Activated naive CD4-positive, alpha-beta T cell treated with anti-CD3 and anti-CD28 coated beads, Interleukin-2, amount 10 ng/mL, durations not matched to agents 5 hours and 36 hours (primary cell): ENCODE measurements at places on chromosomes 5 and 9. TPM values are rescaled to one million over a fixed set of nuclear protein-coding genes. Genes with fewer than 3 reads are reported as not detected.

The GTF3C5 gene
- 66.6 TPM for total RNA-seq

The GDNF gene
- not detected for total RNA-seq

The PAEP gene
- not detected for total RNA-seq

The PTGDS gene
- total RNA-seq, result 13.2 TPM

The GZMA gene
- total RNA-seq, result 170 TPM

The IFNA16 gene
- total RNA-seq, result not detected
